ENCODE measurements at places on chromosomes 3 and 15.

DNA sequence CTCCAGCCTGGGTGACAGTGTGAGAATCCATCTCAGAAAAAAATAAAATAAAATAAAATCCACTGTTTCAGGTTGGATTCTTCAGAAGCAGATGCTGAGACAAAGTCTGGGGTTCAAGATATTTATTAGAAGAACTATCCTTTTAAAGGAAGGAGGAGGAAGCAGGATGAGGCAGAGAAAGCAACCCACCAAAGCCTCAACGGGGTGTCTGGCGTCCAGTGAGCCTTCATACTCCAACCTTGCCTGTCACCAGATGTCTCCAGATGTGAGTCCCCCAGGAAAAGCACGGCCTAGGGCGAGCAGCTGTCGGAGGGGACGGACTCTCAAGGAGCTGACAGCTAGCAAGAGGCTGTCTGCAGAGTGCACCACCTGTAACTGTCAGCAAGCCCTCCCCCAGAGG is 37.3 kb downstream of the MB21D2 start:
- DNase-seq = no peak

- DNase-seq = no peak
Measured at GRCh38 chr3:152496716-152497115, 228.0 kb downstream of the MBNL1 start.

DNA sequence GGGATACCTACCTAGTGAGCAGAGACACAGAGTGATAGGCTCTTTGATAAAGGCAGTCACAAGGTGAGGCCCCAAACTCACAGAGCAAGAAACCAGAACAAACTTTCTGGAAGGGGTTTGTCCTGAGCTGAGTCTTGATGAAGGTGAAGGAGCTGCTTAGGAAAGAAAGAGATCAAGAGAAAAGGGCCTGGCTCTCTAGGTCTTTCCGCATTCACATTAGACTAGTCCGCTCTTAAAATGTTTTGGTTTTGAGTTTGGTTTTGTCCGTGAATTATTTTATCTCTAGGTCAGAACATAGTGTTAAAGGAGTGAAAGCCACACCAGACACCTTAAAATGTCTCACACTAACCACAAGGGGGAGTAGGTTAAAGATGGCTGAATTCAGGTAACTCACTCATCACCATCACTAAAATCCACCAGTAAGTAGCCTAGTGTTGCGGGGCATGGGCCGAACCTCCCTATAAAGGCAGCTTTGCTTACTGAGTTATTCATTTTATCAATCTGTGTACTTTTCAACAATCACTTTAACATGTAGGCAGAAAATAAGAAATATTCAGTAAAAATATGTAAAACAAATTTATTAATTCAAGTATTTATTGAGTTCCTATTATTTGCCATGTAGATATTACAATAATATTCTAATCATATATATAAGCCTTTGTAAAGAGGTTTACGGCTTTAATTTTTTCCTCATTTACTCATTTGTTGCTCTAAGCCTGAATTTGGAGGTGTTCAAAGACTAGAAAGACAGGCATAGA is 121.5 kb upstream of the TSC22D2 start:
- DNase-seq = no peak

GRCh38 chr3:43224405-43225073 is 61.8 kb upstream of the SNRK start:
- DNase-seq = no peak

DNA sequence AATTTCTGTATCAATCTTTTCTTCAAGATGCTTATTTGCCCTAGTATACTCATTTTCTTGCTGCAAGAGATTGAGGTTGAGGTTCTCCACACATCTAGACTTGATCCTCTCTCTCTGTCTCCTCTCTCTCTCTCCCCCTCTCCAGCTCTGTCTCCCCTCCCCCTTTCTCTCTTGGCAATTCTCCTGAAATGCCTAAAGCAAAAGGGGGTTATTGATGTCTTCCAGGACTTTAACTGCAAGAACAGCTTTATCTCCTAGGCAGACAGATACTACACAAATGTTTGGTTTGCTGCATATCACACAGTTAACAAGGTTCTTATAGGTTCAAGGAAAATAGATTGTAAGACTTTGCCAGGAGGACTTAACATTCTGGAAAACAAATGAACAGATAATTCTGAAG is 52.1 kb downstream of the TMEM212 start:
- DNase-seq = no peak

DNA sequence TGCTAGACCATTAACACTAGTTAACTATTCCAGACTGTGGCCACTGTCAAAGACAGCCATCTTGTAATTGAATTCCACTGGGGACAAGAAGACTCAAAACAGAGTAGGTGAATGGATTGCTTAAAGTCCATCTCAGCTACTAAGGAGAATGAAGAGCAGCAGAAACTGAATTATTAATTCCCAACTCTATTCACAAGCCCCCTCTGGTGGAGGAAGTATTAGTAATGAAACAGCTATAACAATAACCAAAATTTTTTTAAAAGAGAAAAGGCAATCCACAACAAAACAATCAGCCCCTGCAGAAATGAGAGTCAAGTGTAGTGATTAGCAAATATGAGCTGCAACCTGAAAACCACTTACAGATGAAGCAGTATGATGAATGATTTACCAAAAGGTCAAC is 302.8 kb downstream of the FHIT start:
- no peak for DNase-seq

DNA sequence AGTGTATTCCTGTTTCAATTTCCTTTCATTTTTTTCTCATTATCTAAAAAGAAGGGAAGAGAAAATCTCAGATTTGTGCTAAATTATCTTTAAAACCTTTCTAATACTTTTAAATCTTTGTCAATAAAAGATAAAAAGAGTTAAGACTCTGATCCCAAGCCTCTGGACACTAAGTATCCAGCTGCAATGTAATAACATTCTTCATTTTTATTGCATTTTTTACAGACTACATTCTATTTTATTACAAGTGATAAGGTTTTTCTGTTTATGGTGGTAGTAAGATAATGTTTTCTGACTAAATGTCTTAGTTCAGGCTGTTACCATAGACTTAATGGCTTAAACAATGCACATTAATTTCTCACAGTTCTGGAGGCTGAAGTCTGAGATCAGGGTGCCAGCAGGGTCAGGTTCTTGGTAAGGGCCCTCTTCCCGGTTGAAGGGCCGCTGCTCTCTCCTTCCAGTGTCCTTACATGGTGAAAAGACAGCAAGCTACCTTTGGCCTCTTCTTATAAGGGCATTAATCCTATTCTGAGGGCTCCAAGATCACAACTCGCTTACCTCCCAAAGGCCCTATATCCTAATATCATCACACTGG is 19.7 kb downstream of the KCNAB1 start:
- DNase-seq = no peak

- DNase-seq = no peak
Measured at GRCh38 chr3:177552051-177552450, 354.8 kb upstream of the TBL1XR1 start.

- DNase-seq = no peak
Measured at GRCh38 chr3:69079269-69080159, 651 bp downstream of the UBA3 start.

DNA sequence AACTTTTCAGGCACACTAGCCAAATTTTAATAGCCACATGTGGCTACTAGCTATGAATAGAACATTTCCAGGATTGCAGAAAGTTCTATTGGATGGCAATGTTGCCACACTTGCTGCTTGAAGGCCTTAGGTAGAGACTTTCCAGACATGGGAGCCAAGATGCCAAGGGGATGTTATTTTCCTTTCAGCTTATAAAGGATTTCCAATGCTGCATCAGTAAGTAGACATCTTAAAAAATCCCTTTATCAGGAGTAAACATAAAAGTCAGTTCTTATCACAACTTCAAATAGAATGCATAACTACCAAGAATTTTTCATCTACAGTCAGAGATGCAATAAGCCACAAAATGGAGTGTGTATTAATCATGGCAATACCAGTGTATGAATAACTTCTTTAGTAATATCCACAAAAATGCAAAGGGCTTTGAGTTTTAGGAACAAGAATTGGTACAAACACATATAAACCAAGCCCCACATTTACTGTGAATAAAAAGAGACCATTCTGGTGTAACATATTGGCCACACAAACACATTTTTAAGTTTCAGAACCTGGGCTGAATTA is 457.1 kb upstream of the ADAMTS9 start:
- no peak for DNase-seq

DNA sequence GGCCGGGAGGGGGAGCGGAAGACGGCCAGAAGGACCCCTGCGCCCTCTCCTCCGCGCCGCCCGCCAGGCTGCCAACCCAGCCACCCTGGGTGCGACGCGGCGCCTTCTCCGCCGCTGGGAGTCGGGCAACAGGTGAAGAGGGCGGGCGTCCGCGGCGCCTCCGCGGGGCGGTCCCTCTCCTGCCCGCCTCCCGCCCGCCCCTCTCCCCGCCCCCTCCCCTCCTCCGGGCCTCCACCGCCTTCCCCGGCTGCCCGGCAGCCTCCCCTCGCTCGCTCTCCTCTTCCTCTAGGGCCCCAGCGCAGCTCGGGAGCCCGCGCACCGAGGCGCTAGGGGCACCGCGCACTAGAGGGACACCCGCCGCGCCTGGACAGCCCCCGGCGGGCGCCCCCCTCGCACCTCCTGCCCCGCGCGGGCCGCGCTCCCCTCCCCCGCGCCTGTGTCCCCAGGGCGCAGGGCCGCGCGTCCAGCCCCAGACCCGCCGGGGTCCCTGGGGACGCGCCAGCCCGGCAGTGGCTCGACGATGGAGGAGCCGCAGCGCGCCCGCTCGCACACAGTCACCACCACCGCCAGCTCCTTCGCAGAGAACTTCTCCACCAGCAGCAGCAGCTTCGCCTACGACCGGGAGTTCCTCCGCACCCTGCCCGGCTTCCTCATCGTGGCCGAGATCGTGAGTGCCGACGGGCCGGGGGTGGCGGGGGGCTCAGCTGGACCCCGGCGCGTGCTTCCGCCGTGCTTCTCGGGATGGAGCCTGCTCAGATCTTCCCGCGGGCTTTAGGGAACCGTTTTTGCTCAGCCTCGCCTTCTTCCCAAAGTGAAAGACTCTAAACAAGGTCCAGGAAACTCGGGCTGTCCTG is at the start of gene CMTM8:
Gene CMTM8, plus strand, starts transcription at position 228 of the 854 bp plus-strand sequence. Its CDS starts 293 bp downstream, at position 521.
- peak; percentile 86 for DNase-seq

DNA sequence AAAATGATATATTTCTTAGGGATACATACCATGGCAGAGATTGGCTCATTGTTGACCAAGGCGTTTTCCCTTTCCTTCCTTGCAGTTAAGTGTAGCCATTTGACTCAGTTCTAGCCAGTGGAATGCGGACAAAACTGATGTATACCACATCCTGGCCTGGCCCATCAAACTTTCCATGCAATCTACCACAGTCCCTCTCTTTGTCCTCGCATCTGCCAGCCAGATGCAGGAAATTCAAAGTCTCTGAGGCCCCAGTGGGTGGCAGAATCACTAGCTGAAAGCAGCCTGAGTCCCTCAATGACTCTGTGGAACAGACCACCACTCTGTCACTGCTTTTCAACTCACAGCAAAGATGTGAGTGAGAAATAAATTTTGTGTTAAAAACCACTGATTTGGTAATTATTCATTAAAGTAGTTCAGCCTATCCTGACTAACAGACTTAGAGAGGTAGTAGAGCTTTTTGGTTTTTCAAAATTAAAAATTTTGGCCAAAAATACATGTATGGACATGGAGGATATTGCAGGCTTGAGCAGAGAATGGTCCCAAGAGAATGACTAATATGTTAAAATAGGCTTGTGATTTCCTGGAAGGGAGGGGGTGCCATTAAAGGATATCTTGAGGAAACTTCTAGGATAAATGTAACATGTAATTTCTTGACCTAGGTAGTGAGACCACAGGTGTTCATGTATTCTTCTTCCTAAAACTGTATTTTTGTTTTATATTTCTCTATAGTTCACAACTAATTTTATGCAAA is 10.9 kb downstream of the LRRFIP2 start:
- DNase-seq = no peak

GRCh38 chr15:29704950-29705597 is 117.2 kb downstream of the TJP1 start:
- no peak for DNase-seq

All from osteocyte (in vitro differentiated cells).